ENCODE measurements at places on chromosomes 1 and 21. TPM values are rescaled to one million over a fixed set of nuclear protein-coding genes. Genes with fewer than 3 reads are reported as not detected.

DNA sequence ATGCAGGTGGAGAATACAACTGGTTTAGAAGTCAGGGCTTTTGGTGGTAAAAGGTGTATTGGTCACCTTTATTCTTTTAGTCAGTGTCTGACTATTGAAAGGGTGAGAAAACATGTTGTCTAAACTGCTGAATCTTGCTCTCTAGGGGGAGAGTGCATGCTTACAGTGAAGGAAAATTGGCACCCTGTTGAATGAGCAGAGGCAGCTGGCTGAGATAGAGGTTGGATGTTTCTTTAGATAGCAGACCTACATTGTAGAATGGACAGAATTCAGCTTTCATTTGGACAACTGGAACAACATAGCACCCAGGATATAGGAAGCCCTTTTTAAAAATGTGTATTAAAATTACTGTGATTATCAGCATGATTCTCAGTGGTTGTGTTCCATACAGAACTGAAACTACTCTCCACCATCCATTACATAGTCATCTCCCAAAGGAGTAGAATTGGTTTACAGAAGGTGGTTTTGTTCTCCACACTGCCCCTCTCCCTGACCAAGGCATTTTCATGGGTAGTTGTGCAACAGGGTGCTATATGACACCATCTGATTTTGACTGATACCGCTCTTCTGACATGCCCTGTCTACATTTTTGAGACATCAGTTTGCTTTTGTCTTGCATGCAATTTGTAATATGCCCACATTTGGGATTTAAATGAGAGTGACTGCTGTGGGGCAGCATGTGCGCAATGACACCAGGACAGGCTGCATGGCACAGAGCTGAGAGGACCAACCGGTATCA is 16.2 kb downstream of the RHOU start:
- H3K27me3 ChIP-seq: peaks cover 4% of the 10 kb centered on the region
- H3K4me3 ChIP-seq: no peak overlapping the region
- DNase-seq: no peak
- H3K4me1 ChIP-seq: peaks cover 5% of the 10 kb centered on the region
- H3K36me3 ChIP-seq: no peaks in the 10 kb centered on the region

GRCh38 chr1:214249651-214250050 is 31.3 kb upstream of the SMYD2 start:
- DNase-seq: no peak
- no peaks in the 10 kb centered on the region for H3K27me3 ChIP-seq
- no peaks in the 10 kb centered on the region for H3K4me1 ChIP-seq
- no peak overlapping the region for H3K27ac ChIP-seq
- H3K36me3 ChIP-seq: no peaks in the 10 kb centered on the region

DNA sequence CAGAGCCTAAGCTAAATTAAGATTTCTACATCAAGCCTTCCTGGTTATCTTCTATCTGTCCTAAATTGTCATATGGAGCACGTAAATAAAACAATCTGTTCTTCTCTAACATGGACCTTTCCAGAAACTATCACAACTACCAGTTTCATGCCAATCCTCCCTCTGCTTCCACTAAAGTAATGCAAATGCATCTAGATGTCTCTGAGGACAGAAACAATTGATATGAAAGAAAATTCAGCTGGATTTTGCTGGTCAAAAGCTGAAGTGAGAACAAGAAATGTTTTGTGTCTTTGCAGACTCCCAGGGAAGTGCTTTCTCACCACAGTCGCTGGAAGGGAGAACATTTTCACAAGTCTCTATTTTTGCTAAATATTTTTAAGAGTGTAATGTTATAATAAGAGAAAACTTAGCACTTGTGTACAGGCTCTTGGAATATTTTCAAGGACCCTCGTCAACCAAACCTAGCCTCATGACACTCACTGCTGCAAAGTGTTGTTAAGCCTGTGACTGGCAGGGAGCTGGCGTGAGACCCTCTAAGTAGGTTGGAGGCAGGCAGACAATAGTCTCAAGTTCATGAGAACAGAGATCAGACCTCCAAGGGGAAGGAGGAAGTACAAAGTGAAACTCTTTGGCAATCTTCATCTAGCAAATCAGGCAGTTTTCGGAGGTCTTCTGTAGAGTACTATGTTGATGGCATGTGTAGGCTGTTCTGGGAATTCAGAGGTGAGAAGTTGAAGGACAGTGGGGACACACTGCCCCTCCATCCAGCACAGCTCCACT is 38.8 kb downstream of the DNASE2B start:
- no peak overlapping the region for H3K27ac ChIP-seq
- DNase-seq: no peak
- no peaks in the 10 kb centered on the region for H3K27me3 ChIP-seq
- H3K36me3 ChIP-seq: no peaks in the 10 kb centered on the region
- peak overlapping the region; percentile 36 for H3K4me3 ChIP-seq
- peaks cover 43% of the 10 kb centered on the region for H3K4me1 ChIP-seq

GRCh38 chr1:46983830-46984586 is 39.5 kb upstream of the CYP4X1 start:
- H3K36me3 ChIP-seq: no peaks in the 10 kb centered on the region
- no peak for DNase-seq
- no peaks in the 10 kb centered on the region for H3K27me3 ChIP-seq
- H3K4me1 ChIP-seq: no peaks in the 10 kb centered on the region
- H3K4me3 ChIP-seq: no peak overlapping the region

- DNase-seq: no peak
- H3K4me3 ChIP-seq: no peak overlapping the region
- no peaks in the 10 kb centered on the region for H3K36me3 ChIP-seq
- no peaks in the 10 kb centered on the region for H3K27me3 ChIP-seq
- H3K27ac ChIP-seq: no peak overlapping the region
- H3K4me1 ChIP-seq: no peaks in the 10 kb centered on the region
Observed at GRCh38 chr21:14998336-14998735, 66.5 kb downstream of the NRIP1 start.

DNA sequence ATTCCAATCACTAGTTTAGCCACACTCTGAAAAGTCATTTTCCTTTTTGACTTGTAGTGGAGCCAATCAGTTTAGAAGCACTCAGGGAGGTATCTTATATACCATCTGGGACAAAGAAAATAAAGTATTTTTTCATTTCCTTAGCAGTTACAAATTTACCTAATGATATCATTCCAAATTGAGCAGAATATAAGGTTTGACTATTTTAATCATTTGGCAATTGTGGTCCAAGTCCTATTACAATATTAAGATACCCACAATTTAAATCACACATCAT is 170.6 kb downstream of the LTN1 start:
- H3K27ac ChIP-seq: no peak overlapping the region
- H3K27me3 ChIP-seq: no peaks in the 10 kb centered on the region
- H3K36me3 ChIP-seq: no peaks in the 10 kb centered on the region
- no peak for DNase-seq
- no peak overlapping the region for H3K4me3 ChIP-seq

DNA sequence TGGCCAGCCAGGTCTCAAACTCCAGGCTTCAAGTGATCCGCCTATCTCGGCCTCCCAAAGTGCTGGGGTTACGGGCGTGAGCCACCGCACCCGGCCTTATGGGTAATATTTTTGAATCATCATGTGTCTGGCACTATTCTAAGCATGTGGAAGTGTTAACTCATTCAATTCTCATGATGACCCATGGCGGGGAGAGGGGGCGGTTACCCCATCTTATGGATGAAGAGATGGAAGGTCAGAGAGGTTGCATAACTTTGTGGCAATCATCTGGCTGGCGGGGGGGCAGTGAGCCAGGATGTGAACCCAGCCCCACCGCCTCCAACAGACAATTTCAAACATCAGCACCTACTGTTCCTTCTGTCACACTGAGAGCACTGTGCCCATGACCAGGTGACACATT is 11.5 kb upstream of the TAS1R2 start:
- no peak overlapping the region for H3K4me3 ChIP-seq
- H3K36me3 ChIP-seq: no peaks in the 10 kb centered on the region
- no peak for DNase-seq
- H3K4me1 ChIP-seq: no peaks in the 10 kb centered on the region
- H3K27ac ChIP-seq: no peak overlapping the region
- no peaks in the 10 kb centered on the region for H3K27me3 ChIP-seq

DNA sequence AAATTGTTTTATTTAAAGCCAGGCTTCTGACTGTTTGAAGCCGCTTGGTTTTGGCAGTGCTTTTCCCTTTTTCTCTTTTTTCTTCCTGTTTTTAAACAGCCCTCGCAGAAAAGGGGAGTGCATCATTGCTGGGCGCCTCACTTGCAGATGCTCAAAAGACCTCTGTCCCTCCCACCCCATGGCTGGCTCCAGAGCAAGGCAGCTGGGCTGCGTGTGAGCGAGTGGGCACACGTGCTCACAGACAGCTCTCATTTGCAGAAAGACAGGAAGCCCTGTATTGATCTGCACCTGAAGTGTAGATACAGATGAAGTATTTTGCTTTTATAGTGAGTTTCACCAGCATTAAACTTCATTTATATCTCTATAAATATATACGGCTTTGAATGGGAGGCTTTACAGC is 8.8 kb downstream of the TNR start:
- H3K4me1 ChIP-seq: no peaks in the 10 kb centered on the region
- no peak overlapping the region for H3K27ac ChIP-seq
- no peaks in the 10 kb centered on the region for H3K36me3 ChIP-seq
- H3K27me3 ChIP-seq: no peaks in the 10 kb centered on the region
- H3K4me3 ChIP-seq: no peak overlapping the region

DNA sequence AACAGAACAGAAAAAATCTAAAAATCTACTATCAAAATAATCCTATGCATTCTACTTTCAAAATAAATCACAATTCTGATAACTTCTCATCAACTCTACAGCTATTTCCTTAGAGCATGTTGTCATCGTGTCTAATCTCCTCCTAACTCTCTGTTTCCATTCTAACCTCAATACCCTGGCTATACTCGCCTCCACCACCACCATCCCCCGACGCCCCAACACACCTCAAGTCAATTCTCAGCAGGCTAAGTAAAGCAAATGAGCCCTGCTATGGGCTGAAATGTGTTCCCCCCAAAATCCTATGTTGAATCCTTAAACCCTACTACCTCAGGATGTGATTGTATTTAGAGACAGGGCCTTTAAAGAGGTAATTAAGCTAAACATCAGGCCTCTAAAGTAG is 34.6 kb downstream of the NRDC start:
- no peak for DNase-seq
- H3K36me3 ChIP-seq: peaks cover 3% of the 10 kb centered on the region

GRCh38 chr1:78884685-78885452 is 121.7 kb downstream of the ADGRL4 start:
- no peaks in the 10 kb centered on the region for H3K36me3 ChIP-seq
- H3K4me1 ChIP-seq: no peaks in the 10 kb centered on the region
- H3K27me3 ChIP-seq: no peaks in the 10 kb centered on the region
- no peak overlapping the region for H3K4me3 ChIP-seq
- no peak for DNase-seq

GRCh38 chr1:28758420-28758819 is 21.7 kb downstream of the YTHDF2 start:
- H3K36me3 ChIP-seq: peaks cover 8% of the 10 kb centered on the region
- DNase-seq: no peak
- H3K4me3 ChIP-seq: no peak overlapping the region
- peaks cover 45% of the 10 kb centered on the region for H3K4me1 ChIP-seq
- H3K27me3 ChIP-seq: no peaks in the 10 kb centered on the region

DNA sequence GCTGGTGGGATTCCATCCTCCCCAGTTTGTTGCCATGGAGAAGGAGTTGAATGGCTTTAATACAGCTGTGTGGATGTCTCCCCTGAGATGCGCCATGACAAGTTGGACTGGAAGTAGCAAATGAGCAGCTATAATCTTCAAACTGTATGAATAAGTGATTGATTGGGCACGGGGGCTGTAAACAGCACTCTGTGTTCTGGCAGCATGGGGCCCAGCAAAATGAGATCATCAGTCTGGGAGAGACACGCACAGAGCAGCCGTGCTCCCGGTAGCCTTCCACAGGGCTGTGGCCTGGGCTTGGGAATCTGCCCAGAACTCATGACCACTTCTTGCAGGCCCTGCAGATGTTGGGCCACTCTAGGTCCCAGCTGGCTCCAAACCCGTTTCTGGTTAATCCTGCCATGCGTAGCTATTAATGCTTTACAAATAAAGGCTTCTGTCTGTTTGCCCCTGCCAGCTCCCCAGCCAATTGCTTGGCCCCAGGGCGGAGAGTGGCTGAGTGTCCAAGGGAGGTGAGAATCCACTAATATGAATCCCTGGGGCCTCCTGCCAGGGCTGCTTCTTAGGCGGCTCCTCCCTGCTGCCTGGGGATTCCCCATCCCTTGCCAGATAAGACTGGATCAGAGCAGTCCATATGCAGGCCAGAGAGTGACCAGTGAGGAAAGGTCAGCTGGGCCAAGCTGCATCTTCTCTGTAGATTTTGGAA is 642.9 kb downstream of the AJAP1 start:
- H3K4me1 ChIP-seq: no peaks in the 10 kb centered on the region
- no peak for DNase-seq
- H3K27ac ChIP-seq: no peak overlapping the region

GRCh38 chr1:156746406-156746727 is 5.1 kb downstream of the HDGF start:
- peaks cover 57% of the 10 kb centered on the region for H3K4me1 ChIP-seq
- no peak for DNase-seq
- H3K27me3 ChIP-seq: no peaks in the 10 kb centered on the region

The CRYZ gene
- total RNA-seq: 13.1 TPM

The SLAMF7 gene
- total RNA-seq: 79.5 TPM

The CRNN gene
- total RNA-seq: not detected

The MAP10 gene
- 1.8 TPM for total RNA-seq

The TRIM63 gene
- total RNA-seq: not detected

The CYP4A22 gene
- not detected for total RNA-seq

The MCOLN3 gene
- 0.47 TPM for total RNA-seq

Measured in CD8-positive, alpha-beta memory T cell (primary cell).